ENCODE measurements at places on chromosomes 5 and 9.

DNA sequence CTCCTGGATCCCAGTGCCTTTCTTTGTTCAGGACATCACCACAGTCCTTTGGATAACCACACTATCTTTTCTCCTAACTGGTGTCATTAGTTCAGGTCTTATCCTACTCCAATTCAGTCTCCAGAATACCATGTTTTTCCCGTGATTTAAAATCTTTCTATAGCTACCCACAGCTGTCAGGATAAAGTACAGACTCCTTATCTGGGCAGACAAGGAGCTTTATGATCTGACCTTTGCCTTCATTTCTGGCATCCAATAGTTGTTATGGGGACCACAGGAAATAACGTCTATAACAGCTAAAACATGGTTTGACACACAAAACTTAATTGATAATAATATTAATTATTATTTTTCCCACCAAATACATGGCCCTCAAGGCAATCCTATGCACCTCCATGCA lies 125.6 kb downstream of the ARL15 start:
- no peak for DNase-seq

DNA sequence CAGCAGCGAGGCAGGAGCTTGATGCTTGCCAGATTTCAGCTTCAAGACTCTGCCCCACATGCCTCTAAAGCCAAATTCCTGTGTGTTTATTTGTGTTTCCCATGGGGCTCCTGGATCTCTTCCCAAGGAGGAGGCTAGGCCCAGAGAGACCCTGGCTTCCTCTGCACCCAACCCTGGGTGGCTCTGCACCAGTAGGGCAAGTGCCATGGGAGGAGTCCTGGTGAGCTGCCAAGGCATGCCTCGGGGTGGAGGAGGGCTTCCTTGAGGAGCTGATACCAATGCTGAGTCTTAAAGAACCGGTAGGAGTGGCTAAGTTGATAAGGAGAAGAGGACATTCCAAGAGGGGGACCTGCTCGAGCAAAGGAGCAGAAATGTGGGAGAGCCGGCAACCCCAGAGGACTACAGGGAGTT lies 6.8 kb upstream of the TIFAB start:
- DNase-seq: no peak

DNA sequence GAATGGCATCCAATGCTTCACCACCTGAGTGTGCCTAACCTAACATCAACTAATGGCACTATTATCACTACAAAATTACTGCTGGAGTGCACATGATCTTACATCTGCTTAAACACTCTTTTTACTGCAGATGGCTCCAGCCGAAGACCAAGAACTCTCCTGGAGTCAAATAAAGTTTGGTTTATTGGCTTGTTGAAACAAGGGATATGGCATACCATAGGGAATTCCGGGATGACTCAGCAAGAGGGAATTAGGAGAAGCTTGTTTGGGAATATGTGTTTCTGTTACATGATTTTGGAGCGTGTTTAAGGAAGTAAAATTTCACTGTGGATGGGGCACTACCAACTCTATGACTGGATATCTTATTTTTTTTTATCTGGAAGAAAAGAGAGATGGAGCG lies 872.6 kb downstream of the DTWD2 start:
- DNase-seq: no peak

DNA sequence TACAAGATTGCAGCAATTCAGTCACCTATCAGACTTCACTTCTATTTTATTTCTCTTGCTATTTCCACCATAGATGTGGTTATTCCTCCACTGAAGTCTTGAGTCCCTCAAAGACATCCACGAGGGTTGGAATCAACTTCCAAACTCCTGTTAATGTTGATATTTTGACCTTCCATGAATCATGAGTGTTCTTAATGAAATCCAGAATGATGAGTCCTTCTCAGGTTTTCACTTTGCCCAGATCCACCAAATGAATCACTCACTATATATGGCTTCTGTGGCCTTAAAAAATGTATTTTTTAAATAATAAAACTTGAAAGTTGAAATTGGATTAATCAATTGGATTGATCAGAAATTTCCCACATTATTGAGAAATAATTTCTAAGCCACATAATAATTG lies 1821.0 kb downstream of the EFNA5 start:
- DNase-seq: no peak

GRCh38 chr5:107389130-107389774 lies 281.5 kb downstream of the EFNA5 start:
- no peak for DNase-seq

DNA sequence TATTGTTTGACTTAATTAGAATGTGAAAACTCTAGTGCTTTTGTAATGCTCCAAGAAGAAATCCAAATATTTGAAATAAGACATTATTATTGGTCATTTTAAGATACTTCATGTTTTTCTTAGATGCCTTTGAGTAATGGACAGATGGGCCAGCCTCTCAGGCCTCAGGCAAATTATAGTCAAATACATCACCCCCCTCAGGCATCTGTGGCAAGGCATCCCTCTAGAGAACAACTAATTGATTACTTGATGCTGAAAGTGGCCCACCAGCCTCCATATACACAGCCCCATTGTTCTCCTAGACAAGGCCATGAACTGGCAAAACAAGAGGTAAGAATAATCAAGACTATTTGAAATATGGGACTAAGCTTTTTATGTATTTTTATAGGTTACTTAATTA lies 69.2 kb upstream of the SREK1 start:
- DNase-seq: no peak

- DNase-seq: no peak
Observed at GRCh38 chr5:149301049-149301743, 29.5 kb downstream of the AFAP1L1 start.

GRCh38 chr5:54234304-54234933 lies 76.0 kb downstream of the ARL15 start:
- no peak for DNase-seq

- no peak for DNase-seq
Observed at GRCh38 chr9:136193127-136193890, 11.6 kb downstream of the LHX3 start.

- DNase-seq: no peak
Observed at GRCh38 chr5:57594436-57594835, 111.8 kb upstream of the ACTBL2 start.
